LHCN-M2 (cell line): ENCODE measurements at places on chromosomes 4 and X. TPM values are rescaled to one million over a fixed set of nuclear protein-coding genes. Genes with fewer than 3 reads are reported as not detected.

XAGE2 gene
- not detected in 2 replicates for total RNA-seq

DNA sequence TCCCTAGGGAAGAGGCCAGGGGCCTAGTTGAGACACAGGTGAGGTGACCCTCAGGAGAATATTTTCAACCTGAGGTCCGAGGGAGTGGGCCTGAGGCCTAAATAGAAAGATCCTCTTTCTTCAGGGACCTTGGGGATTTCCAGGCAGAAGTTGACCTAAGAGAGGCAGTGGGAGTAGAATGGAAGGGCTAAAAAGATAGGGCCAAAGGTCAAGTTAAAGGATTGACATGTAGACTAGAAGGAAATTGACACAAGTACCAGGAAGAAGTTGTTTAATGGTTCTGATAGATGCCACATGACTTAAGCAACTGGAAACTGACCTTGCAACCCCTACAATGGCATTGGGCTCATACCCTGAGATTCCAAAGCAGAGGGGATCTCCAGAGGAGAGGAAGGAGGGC lies 76.9 kb downstream of the SHROOM3 start:
- DNase-seq: no peak

TCEAL3 gene
- 38.6 and 39.7 TPM in 2 replicates for total RNA-seq

DNA sequence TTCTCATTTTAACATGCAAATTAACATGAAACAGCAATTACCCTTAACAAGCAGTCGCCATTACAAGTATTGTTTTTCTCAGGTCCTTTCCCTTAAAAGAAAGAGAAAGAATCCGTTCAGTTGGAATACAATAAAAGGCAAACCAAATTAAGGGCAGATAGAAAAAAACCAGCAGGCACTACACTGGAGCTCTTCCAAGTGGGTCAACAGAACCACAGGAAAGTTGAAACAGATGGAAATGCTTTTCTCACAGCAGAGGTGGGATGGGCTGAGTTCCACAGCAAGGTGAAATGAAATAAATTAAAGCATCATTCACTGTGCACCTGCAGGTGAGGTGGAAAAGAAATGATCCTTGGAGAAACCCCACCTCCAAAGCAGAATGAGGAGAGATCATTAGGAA lies 102.6 kb downstream of the APBB2 start:
- DNase-seq: no peak

- DNase-seq: no peak
Measured at GRCh38 chrX:15500497-15500966, at the start of gene BMX. Gene BMX (plus strand): TSS chrX:15500807. CDS start chrX:15508354, 7,547 bp downstream.

- DNase-seq: peak; percentile 35
Measured at GRCh38 chr4:183571350-183571941, 66.6 kb downstream of the ING2 start.

DNA sequence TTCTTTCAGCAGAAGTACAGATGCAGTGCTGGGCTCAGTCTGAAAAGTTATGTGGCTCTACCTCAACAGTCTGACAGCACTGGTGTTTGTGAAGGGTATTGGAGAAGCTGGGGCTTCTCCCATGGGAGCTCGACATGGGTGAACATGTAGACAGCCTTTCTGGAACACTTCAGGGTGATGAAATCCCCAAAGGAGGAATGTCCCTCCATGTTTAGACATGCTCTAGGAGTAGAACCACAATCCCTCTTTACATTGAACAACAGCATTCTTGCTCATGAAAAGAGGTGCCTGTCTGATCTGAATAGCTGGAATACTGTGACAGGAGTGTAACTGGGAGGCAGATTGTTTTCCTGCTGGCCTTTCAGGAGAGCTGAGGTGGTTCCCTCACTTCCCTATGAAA lies 53.8 kb upstream of the NAP1L2 start:
- DNase-seq: no peak
